ENCODE measurements at places on chromosomes 6 and 20.

DNA sequence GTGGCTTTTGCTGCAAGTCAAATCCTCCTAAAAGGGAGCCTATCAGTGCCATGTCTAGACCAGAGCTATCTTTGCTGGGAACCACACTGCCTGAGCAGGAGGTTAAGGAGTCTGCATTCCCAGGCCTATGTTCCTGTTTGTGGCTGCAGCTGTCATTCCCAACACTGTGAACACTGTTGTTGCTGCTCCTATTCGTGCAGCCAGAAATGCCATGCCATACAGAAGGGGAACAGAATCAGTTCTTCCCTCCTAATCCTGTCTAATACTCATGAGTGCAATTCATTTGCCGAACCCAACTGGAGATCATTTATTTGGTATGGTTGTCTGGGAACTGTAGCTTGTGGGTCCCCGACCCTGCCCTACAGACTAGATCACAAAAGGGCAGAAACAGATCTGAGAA, 406.5 kb upstream of the GJE1 start:
- no peak for DNase-seq

DNA sequence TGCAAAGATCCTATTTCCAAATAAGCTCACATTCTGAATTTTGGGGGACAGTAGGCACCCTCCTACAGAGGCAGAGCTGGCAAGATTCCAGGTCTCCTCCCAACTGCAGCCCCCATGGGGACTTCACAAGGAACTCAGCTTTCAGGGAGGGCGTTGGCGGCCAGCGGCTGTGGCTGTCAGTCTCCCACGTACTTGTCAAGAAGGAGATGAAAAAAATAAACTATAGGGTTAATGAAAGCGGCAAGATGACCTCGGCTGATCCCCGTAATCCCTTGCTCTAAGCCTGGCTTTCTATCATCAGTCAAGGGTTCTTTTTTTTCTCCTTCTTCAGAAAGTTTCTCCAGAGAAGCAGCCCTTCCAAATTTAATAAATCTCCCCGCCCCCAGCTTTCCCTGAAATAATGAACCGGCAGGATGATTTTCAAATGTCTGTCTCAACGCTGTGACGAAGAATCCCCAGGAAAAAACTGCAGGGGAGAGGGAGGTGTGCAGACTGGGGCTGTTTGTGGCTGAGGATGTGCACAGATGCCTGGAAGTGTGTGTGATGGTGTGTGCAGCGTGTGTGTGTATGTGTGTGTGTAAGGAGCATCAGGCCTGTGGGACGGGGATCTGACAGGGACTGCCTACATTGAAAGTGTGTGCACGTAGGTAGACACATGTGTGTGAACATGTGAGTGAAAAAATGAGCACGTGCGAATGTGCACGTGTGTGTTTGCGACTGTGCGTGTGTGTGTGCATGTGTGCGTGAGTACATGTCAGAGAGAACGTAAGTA, 78.7 kb downstream of the SLC2A10 start:
- DNase-seq: no peak

DNA sequence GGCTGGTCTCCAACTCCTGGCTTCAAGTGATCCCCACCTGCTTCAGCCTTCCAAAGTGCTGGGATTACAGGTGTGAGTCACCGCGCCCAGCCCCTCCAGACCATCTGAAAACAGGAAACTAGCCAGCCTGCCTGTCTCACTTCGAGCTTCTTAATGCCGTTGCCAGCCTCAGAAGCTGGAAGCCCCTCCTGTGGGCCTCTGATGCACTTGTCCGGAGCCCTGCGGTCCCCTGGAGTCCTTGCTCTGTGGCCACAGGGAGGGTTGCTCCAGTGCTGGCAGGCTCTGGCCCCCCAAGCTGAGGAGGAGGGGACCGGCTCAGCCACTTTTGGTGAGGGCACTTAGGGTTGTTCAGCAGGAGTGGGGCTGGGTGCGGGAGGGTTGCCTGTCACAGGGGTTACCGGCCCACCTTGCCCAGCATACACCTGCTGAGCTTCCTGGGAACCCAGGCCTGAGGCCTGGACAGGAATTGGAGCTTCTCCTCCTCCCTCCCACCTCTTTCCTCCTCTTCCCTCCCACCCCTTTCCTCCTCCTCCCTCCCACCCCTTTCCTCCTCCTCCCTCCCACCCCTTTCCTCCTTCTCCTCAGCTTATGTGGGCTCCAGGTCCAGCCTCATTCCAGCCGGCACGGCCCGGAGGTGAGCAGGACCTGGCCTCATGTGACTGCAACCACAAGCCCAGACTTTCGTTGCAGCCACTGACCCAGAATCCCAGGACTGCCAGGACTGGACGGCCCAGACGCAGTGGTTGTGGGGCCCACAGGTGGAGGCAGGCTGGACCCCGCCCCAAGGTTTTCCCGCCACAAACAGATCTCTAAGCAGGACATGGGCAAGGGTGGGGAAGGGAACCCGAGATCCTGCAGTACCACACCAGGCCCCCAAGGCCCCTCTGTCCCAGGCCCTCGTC, 9.4 kb upstream of the BIRC7 start:
- DNase-seq: no peak

- DNase-seq: no peak
These were observed 15.8 kb downstream of the TTBK1 start for GRCh38 chr6:43258807-43259686.

DNA sequence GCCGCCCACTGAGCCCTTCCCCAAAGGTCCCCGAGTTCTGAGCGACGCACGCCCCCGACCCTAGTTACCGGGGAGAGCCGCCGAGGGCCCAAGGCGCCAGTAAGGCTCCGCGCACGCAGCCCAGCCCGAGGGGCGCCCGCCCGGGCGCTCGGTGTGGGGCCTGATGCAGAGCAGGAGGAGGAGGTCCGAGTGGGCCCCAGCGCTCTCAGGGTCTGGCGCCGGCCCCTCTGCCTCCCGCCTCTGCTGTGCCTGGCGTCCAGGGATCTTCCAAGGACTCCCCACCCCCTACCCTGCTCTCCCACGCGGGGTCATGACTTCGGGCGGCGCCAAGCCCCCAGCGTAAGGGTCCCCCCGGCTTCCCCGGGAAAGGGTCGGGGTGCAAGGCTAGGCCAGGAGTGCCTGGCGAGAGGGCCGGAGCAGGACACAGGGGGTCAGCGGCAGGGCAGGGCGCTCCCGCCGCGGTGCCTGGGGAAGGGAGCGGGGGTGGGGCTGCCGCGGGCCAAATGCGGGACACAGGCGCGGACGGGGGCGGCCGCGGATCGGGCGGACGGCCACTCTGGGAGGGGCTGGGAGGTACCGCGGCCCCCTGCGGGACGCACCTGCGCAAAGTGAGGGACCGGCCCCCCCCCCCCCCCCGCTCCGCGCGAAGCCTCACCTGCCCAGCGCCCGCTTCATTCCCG, 637 bp downstream of the ABHD12 start:
- peak; percentile 23 for DNase-seq

DNA sequence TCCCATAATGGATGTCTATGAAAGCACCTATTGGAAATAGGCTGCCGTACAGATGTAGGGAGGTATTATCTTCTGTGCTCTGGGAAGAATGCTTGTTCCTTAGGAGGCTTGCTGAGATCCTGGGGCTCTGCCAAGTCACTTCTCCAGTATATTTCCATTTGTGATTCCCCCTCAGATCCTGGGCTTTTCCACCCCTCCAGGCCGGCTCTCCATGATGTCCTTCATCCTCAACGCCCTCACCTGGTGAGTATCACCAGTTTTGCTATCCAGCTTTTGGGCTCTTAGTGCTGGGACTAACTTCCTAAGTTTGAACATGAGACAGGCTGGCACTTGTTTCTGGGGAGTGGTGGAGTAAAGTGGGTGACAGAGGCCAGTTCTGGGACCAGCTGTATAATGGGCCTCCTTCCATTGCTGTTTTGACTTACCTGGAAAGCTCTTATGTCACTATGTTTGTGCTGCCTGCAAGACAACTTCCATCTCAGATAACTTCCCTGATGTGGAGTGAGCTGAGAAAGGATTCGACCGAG, 2.6 kb downstream of the SYS1 start:
- DNase-seq: no peak

- DNase-seq: peak; percentile 41
These were observed 716 bp downstream of the SHPRH start for GRCh38 chr6:145963216-145964068.

DNA sequence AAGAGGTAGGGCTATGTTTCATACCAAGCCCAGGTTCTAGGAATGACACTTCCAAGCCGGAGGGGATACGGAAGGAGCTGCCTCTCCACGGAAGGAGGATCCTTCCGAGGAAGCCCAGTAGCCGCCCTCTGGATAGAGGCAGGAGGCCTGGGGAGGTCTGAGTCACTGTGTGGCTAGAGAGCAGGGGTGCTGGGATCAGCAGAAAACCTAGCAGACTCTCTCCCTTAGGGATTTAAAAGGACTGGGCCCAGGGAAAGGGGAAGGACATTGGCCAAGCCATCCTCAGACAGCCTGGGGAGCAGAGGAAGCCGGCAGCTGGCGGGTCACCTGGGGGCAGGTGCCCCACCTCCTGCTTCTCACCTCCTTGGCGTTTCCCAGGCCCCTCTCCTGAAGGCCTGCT, 36.6 kb upstream of the NFATC2 start:
- DNase-seq: no peak

Measured in stimulated activated CD4-positive, alpha-beta T cell treated with anti-CD3 and anti-CD28 coated beads, Interleukin-4, amount 100 ng/mL, for 24 hours (primary cell).